ENCODE measurements at places on chromosomes 11 and 22.

GRCh38 chr22:49971232-49972162 lies 10.9 kb downstream of the PIM3 start:
- DNase-seq: no peak

DNA sequence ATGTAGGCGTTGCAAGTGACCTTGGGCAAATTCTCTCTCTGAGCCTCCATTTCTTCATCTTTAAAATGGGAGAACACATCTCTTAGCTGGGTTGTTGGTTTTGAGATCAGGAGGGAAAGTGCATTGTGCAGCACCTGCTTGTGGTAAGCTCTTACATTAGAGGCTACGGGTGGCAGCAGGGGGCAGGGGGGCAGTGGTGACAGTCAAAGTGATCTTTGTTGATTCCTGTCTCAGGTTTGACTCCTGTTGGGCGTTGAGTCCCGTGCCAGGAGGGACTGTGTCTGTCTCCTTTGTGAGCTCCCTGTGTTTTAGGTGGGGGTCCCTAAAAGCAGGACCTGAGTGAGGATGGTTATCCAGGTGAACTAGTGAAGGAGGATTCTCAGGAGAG lies 101.7 kb downstream of the TP53I11 start:
- no peak for DNase-seq

DNA sequence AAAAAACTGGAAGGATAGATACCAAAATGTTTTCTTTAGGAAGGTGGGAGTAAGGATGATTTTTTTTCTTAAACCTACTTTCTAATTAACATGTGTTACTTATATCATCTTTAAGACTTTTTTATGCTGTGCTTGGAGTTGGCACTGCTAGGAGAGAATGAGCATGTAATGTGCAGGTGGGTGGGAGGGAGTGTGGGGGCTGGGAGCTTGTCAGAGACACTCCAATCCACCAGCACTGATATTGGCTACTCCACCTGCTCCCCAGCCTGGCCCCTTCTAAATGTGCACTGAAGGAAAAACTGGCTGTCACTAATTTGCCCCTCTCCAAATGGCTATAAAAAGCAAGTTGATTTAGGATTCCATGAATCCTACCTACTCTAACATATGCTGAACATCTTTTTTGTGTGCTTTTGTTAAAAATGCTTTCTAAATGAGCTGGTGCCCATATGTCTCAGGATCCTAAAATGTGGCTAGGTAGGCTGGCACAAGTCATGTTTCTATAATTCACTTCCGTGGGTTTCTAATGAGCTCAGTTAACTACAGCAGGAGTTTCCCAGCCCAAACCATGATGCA lies 44.3 kb upstream of the BMAL1 start:
- DNase-seq: no peak

DNA sequence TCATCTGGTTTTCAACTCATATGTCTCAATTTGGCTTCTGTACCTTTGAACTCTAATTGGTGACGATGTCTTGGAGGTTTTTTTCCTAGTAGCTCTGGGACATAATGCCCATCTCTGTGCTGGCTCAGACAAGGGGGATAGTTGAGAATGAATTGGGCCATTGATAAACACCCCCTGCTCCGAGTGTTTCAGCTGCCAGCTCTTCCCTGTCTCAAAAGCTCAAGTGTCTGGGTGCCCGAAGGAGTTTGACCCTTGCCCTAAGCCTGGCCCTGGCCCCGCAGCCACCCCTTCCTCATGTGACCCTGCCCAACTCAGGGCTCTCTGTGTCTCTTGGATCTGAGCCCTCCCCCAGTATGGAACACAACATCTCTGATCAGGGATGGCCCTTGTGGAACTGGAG lies 3.0 kb downstream of the INSC start:
- DNase-seq: no peak

- no peak for DNase-seq
These were observed 14.1 kb downstream of the DERL3 start for GRCh38 chr22:23824476-23825245.

- DNase-seq: no peak
These were observed 10.5 kb upstream of the RPS19BP1 start for GRCh38 chr22:39543095-39543494.

GRCh38 chr22:21054714-21055563 lies 9.2 kb downstream of the LRRC74B start:
- DNase-seq: no peak

DNA sequence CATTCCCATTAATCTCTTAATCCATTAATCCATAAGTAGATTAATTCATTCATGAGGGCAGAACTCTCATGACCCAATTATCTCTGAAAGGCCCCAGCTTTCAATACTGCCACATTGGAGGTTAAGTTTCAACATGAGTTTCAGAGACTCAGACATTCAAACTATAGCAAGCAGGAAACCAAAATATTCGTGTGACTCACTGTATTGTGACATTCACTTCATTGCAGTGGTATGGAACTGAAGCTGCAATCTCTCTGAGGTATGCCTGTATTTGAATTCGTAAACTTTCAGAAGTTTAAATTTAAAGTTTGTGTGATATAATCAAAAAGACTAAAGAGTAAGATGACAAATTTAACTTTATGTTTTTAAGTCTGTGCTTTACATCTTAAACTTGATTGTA lies 2.9 kb upstream of the OR52J3 start:
- DNase-seq: no peak

DNA sequence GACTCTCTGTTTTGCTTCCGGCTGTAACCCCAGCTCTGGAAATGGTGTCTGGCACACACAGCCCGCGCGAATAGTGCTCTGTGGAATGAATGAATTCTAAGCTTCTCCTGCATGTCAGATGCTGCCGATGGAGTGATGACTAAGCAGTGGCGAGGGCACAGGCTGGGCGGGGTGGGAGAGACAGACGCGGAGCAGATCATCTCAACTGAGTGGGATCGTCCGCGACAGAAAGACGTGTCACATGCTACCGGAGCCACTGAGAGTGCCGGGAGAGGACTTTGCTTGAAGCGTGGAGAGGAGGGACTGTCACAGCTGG lies 334.5 kb downstream of the CTTN start:
- no peak for DNase-seq

GRCh38 chr22:32073262-32073661 lies 30.2 kb downstream of the SLC5A1 start:
- DNase-seq: no peak

DNA sequence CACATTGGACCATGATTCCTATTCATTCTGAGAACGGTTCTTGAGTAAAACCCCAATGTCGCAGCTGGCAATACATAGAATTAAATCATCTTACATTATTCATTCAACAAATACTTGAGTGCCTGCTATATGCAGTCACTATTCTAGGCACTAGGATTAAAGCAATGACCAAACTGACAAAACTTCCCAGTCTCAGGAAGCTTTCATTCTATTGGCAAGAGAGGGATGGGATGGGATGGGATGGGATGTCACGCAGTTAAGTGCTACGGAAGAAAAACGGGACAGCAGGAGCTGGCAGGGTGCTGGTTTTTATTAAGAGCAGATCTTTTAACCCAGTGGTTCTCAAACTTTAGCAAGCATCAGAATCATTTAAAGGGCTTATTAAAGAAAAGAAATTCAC lies 2.9 kb downstream of the PAK1 start:
- DNase-seq: no peak

DNA sequence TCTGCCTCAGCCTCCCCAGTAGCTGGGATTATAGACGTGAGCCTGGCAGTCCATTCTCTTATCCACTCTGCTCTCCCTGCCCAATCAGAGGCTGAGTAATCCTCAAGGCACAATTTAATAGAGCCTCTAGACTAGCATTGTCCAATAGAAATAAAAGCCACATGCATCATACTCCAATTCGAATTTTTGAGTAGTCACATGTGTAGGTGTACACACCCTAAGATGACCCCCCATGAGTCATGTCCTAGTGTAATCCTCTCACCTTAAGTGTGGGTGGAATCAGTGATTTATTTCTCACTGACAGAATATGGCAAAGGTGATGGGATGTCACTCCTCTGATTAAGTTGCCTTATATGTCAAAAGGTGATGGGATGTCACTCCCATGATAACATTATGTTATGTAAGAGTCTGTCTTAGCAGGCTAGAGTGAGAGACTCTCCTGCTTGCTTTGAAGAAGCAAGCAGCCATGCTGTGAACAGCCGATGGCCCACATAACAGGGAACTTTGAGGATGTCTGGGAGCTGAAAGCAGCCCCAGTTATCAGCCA lies 61.3 kb downstream of the MN1 start:
- no peak for DNase-seq

DNA sequence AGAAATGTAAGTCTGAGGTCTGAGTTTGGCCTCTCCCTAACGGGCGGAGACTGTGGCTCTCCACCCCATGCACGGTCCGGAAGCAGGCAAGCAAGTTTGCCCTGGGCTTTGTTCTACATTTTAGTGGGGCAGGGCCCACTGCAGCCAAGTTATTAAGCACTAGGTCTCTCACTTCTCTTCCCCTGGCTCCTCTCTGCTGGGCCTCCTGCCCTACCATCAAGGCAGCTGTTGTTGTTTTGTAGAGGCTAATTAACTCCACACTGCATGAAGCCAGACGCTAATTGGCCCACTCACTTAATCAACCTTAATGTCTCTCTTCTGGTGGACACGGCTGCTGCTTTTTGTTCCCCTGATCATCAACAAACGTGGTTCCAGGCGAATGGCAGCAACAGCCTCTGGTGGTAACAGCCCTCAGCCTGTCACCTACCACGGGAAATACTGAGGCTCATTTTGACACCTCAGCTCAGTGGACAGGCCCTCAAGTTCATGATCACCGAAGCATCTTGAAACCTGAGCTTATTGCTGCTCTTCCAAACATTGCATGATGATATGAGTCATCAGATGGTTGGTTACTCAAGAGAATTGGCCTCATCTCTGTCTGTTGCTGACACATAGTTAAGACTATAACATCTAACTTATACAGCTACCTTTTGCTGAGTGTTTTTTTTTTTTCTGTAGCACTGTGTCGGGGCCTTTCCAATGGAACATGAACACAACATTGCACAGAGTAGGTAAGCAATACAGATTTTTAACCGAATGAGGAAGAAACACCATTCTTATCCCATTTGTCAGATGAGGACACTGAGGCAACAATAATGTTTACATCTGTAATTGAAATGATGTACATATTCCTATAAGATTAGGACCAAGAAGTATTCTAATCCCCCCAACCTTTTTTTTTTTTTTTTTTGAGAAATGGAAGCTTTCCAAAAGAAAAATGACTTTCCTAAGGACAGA lies 20.8 kb upstream of the LMO2 start:
- no peak for DNase-seq

DNA sequence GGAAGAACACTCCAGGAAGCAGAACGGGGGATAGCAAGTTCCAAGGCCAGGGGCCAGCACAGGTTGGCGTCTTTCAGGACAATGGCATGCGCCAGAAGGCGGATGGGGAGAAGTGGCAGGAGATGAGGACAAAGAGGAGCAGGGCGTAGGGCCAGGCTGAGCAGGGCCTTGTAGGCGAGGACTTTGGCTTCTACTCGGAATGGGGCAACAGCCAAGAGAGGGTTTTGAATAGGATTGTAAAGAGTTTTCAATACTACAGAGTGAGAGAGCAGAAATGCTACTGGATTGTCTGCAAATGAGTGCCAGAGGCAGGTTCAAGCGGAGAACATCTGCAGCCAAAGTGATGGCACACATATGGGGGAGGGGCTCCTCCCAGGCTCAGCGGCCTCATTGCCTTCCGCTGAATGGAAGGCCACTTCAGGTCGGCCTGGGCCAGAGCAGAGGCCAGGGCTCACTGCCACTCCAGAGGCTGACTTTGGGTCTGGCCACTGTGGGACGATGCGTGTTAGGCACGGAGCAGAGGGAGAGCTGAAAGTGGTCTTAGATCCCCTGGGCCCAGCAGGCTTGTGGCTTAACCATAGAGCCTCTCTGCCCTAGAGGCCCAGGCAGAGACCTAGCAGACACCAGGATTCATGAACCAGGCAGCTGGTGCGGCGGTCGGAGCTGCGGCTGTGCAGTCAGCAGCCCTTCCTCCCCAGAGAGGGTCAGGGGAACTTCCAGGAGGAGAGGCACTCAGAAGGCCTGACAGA lies 118.2 kb downstream of the DSCAML1 start:
- no peak for DNase-seq

DNA sequence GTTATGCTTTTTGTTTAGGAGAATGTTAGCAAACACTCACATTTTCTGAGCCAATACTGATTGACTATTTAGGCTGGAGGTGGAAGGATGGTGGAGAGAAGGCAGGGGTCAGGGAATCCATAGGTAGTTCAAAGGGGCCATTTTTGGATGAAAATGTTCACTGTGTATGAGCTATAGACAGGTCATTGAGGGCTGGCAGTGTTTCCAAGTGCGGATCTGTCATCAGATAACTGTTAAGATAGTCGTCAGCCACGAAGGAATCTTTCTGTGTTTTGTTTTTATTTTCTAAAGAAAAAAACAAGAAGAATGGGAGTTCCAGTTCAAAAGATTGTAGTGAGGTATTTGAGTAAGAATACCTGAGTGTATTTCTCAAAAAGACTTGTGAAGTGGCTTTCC lies 3.1 kb downstream of the KCNJ5 start:
- DNase-seq: no peak

- DNase-seq: no peak
These were observed 5.6 kb downstream of the PLAAT3 start for GRCh38 chr11:63608353-63609345.

GRCh38 chr22:26484360-26484706 lies 656 bp downstream of the SRRD start:
- no peak for DNase-seq

All from activated CD4-positive, alpha-beta T cell treated with anti-CD3 and anti-CD28 coated beads, Interleukin-2, amount 50 U/mL, for 24 hours (primary cell).